ENCODE measurements at places on chromosomes 4 and X. TPM values are rescaled to one million over a fixed set of nuclear protein-coding genes. Genes with fewer than 3 reads are reported as not detected.

HMX1 gene
- not detected for polyA plus RNA-seq

F11 gene
- 0.04 TPM for polyA plus RNA-seq

RAB39B gene
- 0.29 TPM for polyA plus RNA-seq

POLN gene
- 1.0 TPM for polyA plus RNA-seq

KLF8 gene
- 9.8 TPM for polyA plus RNA-seq

ADH1B gene
- polyA plus RNA-seq: 864 TPM

CABS1 gene
- not detected for polyA plus RNA-seq

GAGE12E gene
- polyA plus RNA-seq: not detected

ALAS2 gene
- polyA plus RNA-seq: not detected

LUZP4 gene
- not detected for polyA plus RNA-seq

CTPS2 gene
- 9.9 TPM for polyA plus RNA-seq

SYN1 gene
- polyA plus RNA-seq: 2.0 TPM

ZFP92 gene
- polyA plus RNA-seq: 0.41 TPM

ZNF711 gene
- 7.4 TPM for polyA plus RNA-seq

PWWP3B gene
- polyA plus RNA-seq: 0.24 TPM

AFM gene
- polyA plus RNA-seq: 0.05 TPM

TMPRSS11F gene
- polyA plus RNA-seq: not detected

HS6ST2 gene
- polyA plus RNA-seq: 3.2 TPM

SPANXC gene
- polyA plus RNA-seq: not detected

RRH gene
- polyA plus RNA-seq: not detected

TAF9B gene
- 22.0 TPM for polyA plus RNA-seq

OPHN1 gene
- 4.3 TPM for polyA plus RNA-seq

MFAP3L gene
- polyA plus RNA-seq: 5.5 TPM
